ENCODE measurements at places on chromosomes 1 and 21. TPM values are rescaled to one million over a fixed set of nuclear protein-coding genes. Genes with fewer than 3 reads are reported as not detected.

GRCh38 chr1:24155011-24155782 is 12.3 kb upstream of the IL22RA1 start:
- no peak for DNase-seq

The KDF1 gene
- total RNA-seq, result not detected

DNA sequence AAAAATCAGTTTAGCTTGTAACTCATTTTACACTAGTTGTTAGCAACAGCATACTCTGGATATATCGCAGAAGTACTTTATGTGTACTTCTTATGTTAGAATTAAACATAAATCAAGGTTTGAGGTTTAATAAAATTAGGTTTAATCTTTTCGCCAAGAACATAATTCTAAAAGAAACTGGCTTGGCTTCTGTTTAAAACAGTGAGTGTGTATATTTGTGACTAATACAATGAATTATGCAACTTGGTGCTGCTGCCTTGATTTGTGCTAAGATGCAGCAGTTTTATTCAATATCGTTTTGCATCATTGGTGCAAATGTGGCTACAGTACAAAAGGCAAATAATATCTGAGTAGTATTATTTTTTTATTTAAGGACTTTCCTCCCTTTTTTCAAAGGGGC is 44.8 kb downstream of the USP25 start:
- no peak for DNase-seq

The CLDN14 gene
- total RNA-seq, result 1.0 TPM

DNA sequence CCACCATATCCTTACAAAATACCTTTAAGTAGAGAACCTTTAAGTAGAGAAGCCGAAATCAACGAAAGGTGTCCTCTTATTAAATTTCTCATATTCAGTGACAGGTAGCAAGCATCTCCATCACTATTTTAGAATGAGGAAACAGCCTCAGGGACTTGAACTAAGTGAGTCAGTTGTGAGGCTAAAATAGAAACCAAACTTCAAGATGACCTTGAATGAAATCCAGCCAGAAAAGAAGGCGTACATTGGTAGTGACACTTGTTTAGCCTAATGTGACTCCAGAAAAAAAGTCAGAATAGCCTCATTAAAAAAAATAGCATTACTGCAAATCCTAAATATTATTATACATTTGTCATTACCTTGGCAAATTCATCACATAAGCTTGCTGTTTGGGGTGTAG is 20.1 kb downstream of the RGS8 start:
- no peak for DNase-seq

The RNU1-2 gene
- total RNA-seq, result 1,319 TPM

DNA sequence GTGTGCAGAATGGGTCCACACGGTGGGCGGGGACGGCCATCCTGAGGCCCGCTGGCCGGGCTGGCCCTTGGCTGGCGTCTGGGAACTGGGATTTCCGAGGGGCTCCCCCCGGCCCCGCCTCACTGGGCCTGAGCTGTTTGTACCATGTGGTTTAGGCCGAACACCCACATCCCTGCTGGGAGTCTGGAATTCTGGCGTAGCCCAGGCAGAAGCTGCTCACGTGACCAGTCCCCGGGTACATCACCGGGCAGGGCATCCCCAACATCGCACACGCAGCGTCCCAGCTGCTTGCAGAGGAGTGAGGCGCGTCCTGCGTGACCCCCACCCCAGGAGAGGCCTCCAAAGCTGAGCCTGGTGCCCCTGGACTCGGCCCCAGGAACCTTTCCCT is 2.1 kb downstream of the KRTAP10-7 start:
- DNase-seq, result no peak

Measured in endothelial cell of umbilical vein (primary cell).